ENCODE measurements at places on chromosomes 2 and 18. TPM values are rescaled to one million over a fixed set of nuclear protein-coding genes. Genes with fewer than 3 reads are reported as not detected.
A peak's percentile ranks its signal among the peaks of the same experiment; 100 is the strongest.

DNA sequence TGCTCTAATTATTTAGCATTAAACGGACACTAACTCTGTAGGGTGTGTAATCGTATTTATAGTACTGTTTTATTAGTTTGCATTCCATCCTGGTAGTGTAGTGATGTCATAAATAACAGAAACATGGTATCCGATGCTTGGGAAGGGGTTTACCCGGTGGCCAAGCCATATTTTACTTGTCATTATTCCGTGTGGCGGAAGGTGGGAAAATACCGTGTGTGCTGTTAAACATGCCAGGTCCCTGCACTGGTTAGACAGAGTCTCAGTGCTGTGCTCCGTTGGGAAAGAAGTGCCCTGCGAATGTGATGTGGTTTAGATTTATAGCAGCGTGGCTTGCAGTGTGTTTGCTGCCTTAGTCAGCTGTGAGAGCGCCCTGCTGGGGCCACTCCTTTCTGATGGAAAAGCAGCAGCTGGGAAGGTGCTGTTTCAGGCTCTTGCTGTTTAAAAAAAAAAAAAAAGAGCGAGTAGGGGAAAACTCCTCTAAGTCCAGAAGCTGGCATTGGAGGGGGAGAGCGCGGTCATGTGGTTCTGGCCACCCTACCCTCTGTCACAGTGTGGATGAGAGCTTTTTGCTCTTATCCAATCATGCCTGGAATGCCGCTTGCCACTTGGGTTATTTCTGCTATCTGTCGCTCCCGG is 211.0 kb downstream of the NEDD4L start:
- H3K27me3 ChIP-seq: no peaks in the 10 kb centered on the region
- H3K36me3 ChIP-seq: no peaks in the 10 kb centered on the region
- no peak for DNase-seq
- H3K27ac ChIP-seq: no peak overlapping the region
- H3K4me1 ChIP-seq: no peaks in the 10 kb centered on the region

The ZNF892 gene
- total RNA-seq: 3.8 TPM

- H3K27me3 ChIP-seq: no peaks in the 10 kb centered on the region
- no peak for DNase-seq
- H3K36me3 ChIP-seq: no peaks in the 10 kb centered on the region
- H3K4me3 ChIP-seq: no peak overlapping the region
Measured at GRCh38 chr2:153543635-153544071, 65.1 kb upstream of the RPRM start.

- no peak overlapping the region for H3K4me3 ChIP-seq
- no peaks in the 10 kb centered on the region for H3K27me3 ChIP-seq
- H3K36me3 ChIP-seq: no peaks in the 10 kb centered on the region
- H3K4me1 ChIP-seq: no peaks in the 10 kb centered on the region
- H3K27ac ChIP-seq: no peak overlapping the region
Measured at GRCh38 chr2:156797832-156798231, 361.7 kb downstream of the GPD2 start.

- H3K27ac ChIP-seq: no peak overlapping the region
- no peak for DNase-seq
- H3K36me3 ChIP-seq: peaks cover 3% of the 10 kb centered on the region
- no peaks in the 10 kb centered on the region for H3K4me1 ChIP-seq
Measured at GRCh38 chr18:79367989-79368388, 27.7 kb upstream of the NFATC1 start.

GRCh38 chr2:120735746-120736170 is at the start of gene GLI2:
TSS of gene GLI2 (plus strand) at chr2:120735868. CDS start at chr2:120797321, 61,453 bp downstream.
- no peaks in the 10 kb centered on the region for H3K36me3 ChIP-seq
- peaks cover 22% of the 10 kb centered on the region for H3K4me1 ChIP-seq
- H3K27me3 ChIP-seq: peaks cover 86% of the 10 kb centered on the region
- peak; percentile 81 for DNase-seq
- H3K4me3 ChIP-seq: peak within 1 kb of the TSS; percentile 55

Measured in upper lobe of right lung (tissue), 1 donor.